Mesothelial cell of epicardium (in vitro differentiated cells): ENCODE measurements at places on chromosomes 16 and 17. TPM values are rescaled to one million over a fixed set of nuclear protein-coding genes. Genes with fewer than 3 reads are reported as not detected.

Gene HOXB8
- 75.7 to 82.4 TPM (median 78.8 TPM) in 3 replicates for total RNA-seq

Gene TBX21
- total RNA-seq: not detected in 3 replicates

Gene XYLT1
- total RNA-seq: 11.8 to 15.2 TPM (median 13.0 TPM) in 3 replicates

Gene ITPRIPL2
- total RNA-seq: 39.2 to 40.0 TPM (median 39.3 TPM) in 3 replicates

Gene KRT27
- not detected in 3 replicates for total RNA-seq

Gene CCL23
- not detected in 3 replicates for total RNA-seq

Gene ALOXE3
- total RNA-seq: 0.09 to 0.13 TPM in 2 of 3 replicates, not detected in the other

Gene HS3ST3B1
- 8.7 to 9.8 TPM (median 8.7 TPM) in 3 replicates for total RNA-seq

Gene FBXW10
- total RNA-seq: 0.16 to 0.42 TPM (median 0.18 TPM) in 3 replicates

Gene CASKIN2
- total RNA-seq: 37.4 to 39.2 TPM (median 37.4 TPM) in 3 replicates

Gene TBC1D3I
- 0.60 to 1.3 TPM (median 0.80 TPM) in 3 replicates for total RNA-seq

Gene PPL
- 36.0 to 37.1 TPM (median 36.8 TPM) in 3 replicates for total RNA-seq

Gene ATP2A1
- total RNA-seq: 2.9 to 3.6 TPM (median 3.0 TPM) in 3 replicates

Gene KRTAP4-6
- not detected in 3 replicates for total RNA-seq

Gene SEZ6
- total RNA-seq: not detected in 3 replicates

- peaks cover 25% of the 10 kb centered on the region for H3K4me1 ChIP-seq
- DNase-seq: no peak
- no peaks in the 10 kb centered on the region for H3K27me3 ChIP-seq
- peak overlapping the region; percentile 12 for H3K27ac ChIP-seq
- H3K36me3 ChIP-seq: no peaks in the 10 kb centered on the region
- no peak overlapping the region for H3K4me3 ChIP-seq
Observed at GRCh38 chr16:66481943-66482390, 54.9 kb downstream of the BEAN1 start.

DNA sequence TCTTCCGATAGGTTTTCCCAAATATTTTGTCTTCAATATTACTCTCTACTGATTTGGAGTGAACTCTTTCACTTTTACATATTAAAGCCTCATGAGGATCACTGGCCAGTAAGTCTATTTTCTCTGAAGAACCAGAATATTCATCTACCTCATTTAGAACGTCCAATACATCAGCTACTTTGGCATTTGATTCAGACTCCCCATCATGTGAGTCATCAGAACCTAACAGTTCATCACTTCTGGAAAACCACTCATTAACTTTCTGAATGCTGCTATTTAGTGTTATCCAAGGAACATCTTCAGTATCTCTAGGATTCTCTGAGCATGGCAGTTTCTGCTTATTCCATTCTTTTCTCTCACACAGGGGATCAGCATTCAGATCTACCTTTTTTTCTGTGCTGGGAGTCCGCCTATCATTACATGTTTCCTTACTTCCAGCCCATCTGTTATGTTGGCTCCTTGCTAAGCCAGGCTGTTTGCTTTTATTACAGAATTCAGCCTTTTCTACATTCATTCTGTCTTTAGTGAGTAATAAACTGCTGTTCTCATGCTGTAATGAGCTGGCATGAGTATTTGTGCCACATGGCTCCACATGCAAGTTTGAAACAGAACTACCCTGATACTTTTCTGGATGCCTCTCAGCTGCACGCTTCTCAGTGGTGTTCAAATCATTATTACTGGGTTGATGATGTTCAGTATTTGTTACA, 30.9 kb downstream of the BRCA1 start:
- DNase-seq: no peak
- no peak overlapping the region for H3K4me3 ChIP-seq
- H3K27ac ChIP-seq: no peak overlapping the region
- H3K27me3 ChIP-seq: no peaks in the 10 kb centered on the region

DNA sequence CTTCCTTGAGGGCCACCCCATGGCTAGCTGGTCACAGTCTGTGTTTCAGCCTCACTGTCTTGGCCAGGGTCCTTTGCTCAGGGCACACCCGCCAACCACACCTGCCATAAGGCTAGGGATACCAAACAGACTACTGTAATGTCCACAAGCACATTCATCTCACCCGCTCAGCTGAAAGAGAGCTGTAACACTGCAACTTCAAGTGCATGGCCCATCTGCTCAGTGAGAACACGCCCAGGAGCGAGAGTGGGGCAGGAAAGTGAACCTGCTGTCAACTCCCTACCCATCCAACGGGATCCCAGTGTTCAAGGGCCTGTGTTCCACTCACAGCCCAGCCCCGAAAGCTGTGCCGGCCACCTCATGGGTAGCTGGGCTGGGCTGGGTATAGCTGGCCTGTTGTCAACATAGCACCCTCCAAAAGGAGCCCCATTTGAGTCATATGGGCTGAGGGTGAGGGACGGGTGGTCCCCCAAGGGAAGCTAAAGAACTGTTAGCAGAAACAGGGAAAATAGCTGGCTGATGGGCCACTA, 55.7 kb downstream of the SCNN1B start:
- H3K4me3 ChIP-seq: no peak overlapping the region
- no peaks in the 10 kb centered on the region for H3K36me3 ChIP-seq
- no peaks in the 10 kb centered on the region for H3K4me1 ChIP-seq

GRCh38 chr16:12375046-12375740, 398.7 kb downstream of the SNX29 start:
- no peaks in the 10 kb centered on the region for H3K4me1 ChIP-seq
- no peaks in the 10 kb centered on the region for H3K36me3 ChIP-seq
- no peak overlapping the region for H3K4me3 ChIP-seq

DNA sequence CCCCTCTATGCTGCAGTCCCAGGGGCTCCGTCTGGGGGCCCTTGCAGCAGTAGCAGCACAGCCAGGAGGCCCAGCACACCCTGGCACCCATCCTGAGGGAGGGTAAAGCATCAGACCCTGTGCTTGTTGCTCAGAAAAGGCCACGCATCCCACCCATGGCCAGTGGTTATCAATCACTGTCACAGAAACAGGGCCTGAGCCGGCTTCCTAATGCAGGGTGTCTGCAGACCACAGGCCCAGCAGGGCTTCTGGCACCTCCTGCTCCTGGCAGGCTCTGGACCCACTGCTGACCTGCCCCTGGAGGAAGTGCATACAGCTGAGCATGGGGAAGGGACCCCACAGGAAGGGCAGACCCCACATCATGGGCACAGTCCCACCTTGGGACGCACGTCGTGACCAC, 26.9 kb upstream of the CDH15 start:
- no peak overlapping the region for H3K4me3 ChIP-seq
- peaks cover 31% of the 10 kb centered on the region for H3K36me3 ChIP-seq

GRCh38 chr16:30609002-30609925, 925 bp downstream of the ZNF689 start:
- H3K36me3 ChIP-seq: peaks cover 13% of the 10 kb centered on the region
- peaks cover 7% of the 10 kb centered on the region for H3K4me1 ChIP-seq
- H3K27me3 ChIP-seq: no peaks in the 10 kb centered on the region
- H3K4me3 ChIP-seq: peak overlapping the region; percentile 91
- peak overlapping the region; percentile 97 for H3K27ac ChIP-seq

- no peaks in the 10 kb centered on the region for H3K36me3 ChIP-seq
- no peaks in the 10 kb centered on the region for H3K27me3 ChIP-seq
- no peak overlapping the region for H3K4me3 ChIP-seq
- no peak for DNase-seq
- peaks cover 7% of the 10 kb centered on the region for H3K4me1 ChIP-seq
Observed at GRCh38 chr17:72258711-72259110, 137.9 kb downstream of the SOX9 start.

GRCh38 chr17:1256699-1257098, 13.5 kb upstream of the BHLHA9 start:
- no peak overlapping the region for H3K4me3 ChIP-seq
- H3K27me3 ChIP-seq: peaks cover 41% of the 10 kb centered on the region
- H3K4me1 ChIP-seq: peaks cover 13% of the 10 kb centered on the region
- no peaks in the 10 kb centered on the region for H3K36me3 ChIP-seq

- H3K4me3 ChIP-seq: no peak overlapping the region
- peaks cover 27% of the 10 kb centered on the region for H3K4me1 ChIP-seq
- no peak for DNase-seq
- peak overlapping the region; percentile 8 for H3K27ac ChIP-seq
Observed at GRCh38 chr17:12230481-12231354, 210.0 kb downstream of the MAP2K4 start.

DNA sequence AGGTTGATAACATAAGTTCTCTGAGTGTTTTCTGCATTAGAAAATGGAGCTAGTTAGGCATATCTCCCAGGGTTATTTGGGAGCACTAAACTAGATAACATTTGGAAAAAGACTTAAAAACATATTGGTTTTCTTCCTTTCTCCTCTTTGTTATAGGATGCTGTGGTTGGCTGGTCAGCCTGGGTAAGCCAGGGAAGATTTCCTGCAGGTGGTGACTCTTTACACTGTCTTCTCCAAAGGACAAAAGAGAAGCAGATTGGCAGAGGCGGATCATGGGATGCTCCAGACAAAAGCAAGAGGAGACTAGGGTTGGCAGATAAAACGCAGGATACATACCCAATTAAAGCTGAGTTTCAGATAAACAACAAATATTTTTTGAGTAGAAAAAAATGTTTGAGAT, 6.2 kb upstream of the CRYBA1 start:
- no peaks in the 10 kb centered on the region for H3K27me3 ChIP-seq
- H3K4me1 ChIP-seq: no peaks in the 10 kb centered on the region
- DNase-seq: no peak
- H3K36me3 ChIP-seq: no peaks in the 10 kb centered on the region

GRCh38 chr16:10951026-10951425, 6.7 kb downstream of the CLEC16A start:
- no peak overlapping the region for H3K27ac ChIP-seq
- no peaks in the 10 kb centered on the region for H3K36me3 ChIP-seq
- H3K4me3 ChIP-seq: no peak overlapping the region
- no peaks in the 10 kb centered on the region for H3K27me3 ChIP-seq

DNA sequence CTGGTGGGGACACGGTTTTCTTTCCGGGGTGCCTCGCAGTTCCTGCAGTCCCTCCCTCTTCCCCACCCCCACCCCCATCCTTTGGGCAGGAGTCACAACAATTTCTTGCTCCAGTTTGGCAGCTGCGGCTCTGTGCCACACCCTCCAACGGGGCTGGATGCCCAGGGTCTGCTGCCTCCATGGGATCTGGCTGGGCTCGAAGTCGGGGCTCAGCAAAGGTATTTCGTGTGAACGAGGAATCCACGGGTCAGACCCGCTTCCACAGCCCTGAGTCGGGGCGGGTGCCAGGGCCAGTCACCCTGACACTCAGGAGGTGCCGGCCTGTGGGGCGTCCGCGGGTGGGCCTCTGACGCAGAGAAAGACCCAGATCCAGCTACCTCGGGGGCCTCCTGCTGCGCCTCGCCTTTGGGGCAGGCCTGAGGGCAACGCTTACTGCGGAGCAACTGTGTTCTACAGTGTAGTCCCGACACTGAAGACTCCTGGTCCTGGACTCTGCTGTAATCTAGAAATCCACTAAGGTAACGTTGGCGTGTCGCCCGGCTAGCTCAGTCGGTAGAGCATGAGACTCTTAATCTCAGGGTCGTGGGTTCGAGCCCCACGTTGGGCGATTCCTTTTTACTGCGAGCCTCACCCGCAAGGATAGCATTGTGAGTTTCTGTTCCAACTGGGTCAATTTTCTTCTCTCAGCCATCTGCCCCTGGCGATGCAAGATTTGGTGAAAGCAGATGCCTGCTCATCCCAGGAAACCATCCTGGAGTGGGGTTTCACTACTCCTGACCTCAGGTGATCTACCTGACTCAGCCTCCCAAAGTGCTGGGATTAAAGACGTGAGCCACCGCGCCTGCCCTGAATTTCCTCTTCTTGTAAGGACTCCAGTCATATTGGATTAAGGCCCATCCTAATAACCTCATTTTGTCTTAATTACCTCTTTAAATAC, 12.6 kb upstream of the OR1F1 start:
- H3K4me1 ChIP-seq: peaks cover 11% of the 10 kb centered on the region
- H3K27me3 ChIP-seq: peaks cover 96% of the 10 kb centered on the region
- H3K27ac ChIP-seq: no peak overlapping the region

DNA sequence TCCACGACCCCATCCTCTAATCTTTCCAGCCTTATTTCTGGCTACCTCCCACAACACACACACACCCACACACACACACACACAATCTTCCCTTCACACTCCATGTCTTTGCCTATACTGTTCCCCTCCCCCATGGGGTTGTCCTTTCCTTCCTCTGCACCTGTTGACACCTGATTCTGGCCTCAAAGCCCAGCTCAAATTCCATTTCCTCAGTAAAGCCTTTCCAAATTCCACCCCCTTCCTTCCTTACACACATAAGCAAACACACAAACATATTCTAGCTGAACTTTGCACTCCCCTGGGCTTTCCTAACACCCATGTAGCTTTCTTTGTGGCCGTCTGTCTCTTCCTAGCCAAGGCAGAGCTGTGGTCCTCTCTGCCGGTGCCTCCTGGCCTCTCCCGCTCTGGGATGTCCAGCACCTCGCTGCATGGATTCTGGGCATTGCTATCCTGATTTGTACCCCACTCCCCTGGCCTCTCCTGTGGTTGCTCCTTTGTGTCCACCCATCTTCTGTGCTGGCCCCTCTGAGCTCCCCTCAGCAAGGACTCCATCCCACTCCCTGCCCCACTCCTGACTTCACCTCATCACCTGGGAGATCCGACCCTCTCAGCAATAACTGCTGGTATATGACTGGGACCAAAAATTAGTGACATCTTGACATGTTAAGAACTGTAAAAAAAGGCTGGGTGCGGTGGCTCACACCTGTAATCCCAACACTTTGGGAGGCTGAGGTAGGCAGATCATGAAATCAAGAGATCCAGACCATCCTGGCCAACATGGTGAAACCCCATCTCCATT, 8.4 kb upstream of the SRCIN1 start:
- H3K36me3 ChIP-seq: no peaks in the 10 kb centered on the region
- H3K4me1 ChIP-seq: peaks cover 4% of the 10 kb centered on the region
- H3K27me3 ChIP-seq: peaks cover 34% of the 10 kb centered on the region
- no peak for DNase-seq
- H3K4me3 ChIP-seq: no peak overlapping the region

GRCh38 chr16:79409978-79410377, 190.6 kb downstream of the MAF start:
- H3K27ac ChIP-seq: no peak overlapping the region
- peaks cover 30% of the 10 kb centered on the region for H3K27me3 ChIP-seq
- peaks cover 5% of the 10 kb centered on the region for H3K4me1 ChIP-seq

DNA sequence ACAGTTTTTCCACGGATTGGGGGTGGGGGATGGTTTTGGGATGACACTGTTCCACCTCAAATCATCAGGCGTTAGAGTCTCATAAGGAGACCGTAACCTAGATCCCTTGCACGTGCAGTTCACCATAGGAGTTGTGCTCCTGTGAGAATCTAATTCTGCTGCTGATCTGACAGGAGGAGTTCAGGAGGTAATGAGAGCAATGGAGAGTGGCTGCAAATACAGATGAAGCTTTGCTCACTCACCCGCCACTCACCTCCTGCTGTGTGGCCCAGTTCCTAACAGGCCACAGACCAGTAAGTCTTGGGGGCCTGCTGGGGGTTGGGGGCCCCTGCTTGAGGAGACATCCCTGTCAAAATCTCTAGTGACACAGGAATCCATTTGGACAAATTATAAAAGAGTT, 29.8 kb downstream of the SLC39A11 start:
- no peak for DNase-seq
- H3K36me3 ChIP-seq: peaks cover 6% of the 10 kb centered on the region
- no peak overlapping the region for H3K4me3 ChIP-seq
- no peaks in the 10 kb centered on the region for H3K27me3 ChIP-seq
- H3K4me1 ChIP-seq: peaks cover 19% of the 10 kb centered on the region
- no peak overlapping the region for H3K27ac ChIP-seq

- peaks cover 60% of the 10 kb centered on the region for H3K36me3 ChIP-seq
- H3K4me1 ChIP-seq: no peaks in the 10 kb centered on the region
- H3K27ac ChIP-seq: no peak overlapping the region
- no peak for DNase-seq
- no peaks in the 10 kb centered on the region for H3K27me3 ChIP-seq
Observed at GRCh38 chr17:21017861-21018260, 24.9 kb downstream of the USP22 start.
